Pancreas (tissue), 10 donors: ENCODE measurements at places on chromosomes 5 and 9. TPM values are rescaled to one million over a fixed set of nuclear protein-coding genes. Genes with fewer than 3 reads are reported as not detected.

The TAF11L5 gene
- not detected for total RNA-seq

The ACOT12 gene
- total RNA-seq, result 0.44 TPM

The FCN2 gene
- not detected for total RNA-seq

DNA sequence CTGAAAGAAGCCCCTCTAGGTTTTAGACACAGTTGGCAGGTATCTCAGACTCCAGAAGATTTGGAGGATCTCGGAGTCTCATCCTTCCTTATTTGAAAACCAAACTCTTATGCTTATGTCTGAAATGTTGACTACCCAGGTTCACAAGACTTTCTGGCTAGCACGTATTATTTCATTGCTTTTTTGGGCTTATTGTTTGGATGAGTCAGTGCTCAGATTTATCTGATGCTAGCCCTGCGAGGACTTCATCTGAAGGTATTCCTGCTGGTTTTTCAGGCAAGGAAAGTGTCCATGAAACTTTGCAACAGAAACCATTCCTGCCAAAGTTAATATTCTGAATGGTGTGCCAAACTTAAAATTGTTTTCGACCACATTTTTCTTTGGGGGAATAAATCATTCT lies 8.5 kb downstream of the OSTF1 start:
- DNase-seq, result no peak

DNA sequence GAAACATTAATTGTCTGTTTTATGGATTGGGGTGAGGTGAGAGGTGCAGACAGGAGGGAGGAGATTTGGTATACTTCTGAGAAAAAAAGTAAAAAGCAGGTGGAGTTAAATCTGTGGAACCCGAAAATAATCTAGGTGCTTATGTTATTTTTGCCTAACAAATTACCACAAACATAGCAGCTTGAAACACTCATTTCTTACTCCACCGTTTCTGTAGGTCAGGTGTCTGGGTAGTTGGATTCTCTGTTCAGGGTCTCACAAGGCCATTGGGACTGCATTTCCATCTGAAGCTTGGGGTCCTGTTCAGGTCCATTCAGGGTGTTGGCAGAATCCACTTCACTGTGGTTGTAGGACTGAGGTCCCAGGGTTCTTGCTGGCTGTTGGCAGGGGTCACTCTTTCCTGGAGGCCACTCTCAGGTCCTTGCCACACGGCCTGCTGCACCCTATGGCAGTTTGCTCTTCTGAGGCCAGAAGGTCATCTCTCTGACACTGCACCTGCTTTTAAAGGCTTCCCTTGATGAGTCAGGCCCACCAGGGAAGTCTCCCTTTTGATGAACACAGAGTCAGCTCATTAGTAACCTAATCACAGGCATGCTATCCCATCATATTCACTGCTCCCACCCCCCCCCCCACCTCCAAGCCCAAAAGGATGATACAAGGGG lies 82.2 kb downstream of the TRIO start:
- no peak for DNase-seq
